ENCODE measurements at places on chromosomes 16 and 17. TPM values are rescaled to one million over a fixed set of nuclear protein-coding genes. Genes with fewer than 3 reads are reported as not detected.

DNA sequence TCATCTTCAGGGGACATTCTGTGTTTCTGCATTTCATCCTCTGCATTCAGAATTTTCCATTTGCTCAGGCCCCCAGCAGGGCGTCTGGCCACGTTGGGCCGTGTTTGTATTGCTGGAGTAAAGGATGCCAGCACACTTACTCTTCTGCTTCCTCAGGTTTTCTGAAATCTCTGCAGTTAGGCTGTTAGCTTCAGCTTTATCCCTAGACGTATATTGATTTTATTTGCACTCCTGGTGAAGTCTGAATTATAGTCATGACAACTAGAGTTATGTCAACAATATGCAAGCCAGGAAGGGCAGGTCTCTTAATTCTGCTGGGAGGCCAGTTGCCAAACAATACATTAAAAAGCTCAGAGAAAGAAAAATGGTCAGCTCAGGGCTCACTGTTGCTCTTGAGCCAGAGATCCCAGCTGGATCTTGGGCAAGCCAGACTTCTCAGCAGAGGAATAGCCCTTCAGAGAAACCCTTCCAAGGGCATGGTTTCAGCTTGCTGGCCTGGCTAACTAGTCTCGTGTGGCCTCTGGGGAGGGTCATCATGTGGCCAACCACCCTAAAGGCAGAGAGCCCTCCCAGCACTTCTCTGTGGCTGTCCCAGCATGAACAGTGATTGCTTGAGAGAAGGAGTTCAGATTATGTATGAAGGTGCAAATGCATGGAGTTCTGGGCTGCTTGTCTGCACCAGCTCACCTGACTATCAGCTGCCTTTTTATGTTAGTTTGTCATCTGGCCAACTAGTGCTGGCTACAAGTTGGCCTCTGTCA is 110.2 kb upstream of the CACNG5 start:
- DNase-seq: no peak

The UBB gene
- 1,672 TPM for total RNA-seq

- DNase-seq: no peak
These were observed 28.2 kb downstream of the ZNF652 start for GRCh38 chr17:49333804-49334203.

The GPR142 gene
- 0.15 TPM for total RNA-seq

DNA sequence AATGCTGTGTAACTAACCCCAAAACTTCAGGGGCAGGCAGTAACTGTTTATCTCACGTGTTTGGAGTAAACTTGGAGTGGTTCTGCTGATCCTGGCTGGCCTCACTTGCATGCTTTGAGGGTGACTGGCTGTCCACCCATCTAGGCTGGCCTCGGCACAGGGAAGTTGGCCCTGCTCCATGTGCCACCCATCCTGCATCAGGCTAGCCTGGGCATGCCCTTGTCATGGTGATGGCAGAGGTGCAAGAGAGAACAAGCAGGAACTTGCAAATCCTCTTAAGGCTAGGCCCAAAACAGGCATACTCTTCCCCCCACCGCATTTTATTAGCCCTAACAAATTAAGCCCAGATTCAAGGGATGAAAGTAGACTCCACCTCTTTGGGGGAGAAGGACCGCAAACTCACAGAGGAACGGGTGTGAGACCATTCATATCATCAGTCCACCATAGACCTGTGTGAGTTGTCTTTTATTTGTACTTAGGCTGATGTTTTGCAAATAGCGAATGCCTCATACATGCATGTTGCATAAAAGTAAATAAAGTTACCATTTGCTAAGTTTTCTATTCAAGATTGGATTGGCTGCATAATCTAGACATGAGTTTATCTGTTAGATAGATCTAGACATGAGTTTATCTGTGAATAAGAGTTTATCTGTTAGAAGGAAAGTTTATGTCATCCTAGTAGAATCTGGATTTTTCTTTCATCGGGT is 221.0 kb downstream of the CCDC182 start:
- peak; percentile 85 for DNase-seq

The HCRT gene
- not detected for total RNA-seq

- peak; percentile 50 for DNase-seq
These were observed 42.4 kb upstream of the TAC4 start for GRCh38 chr17:49890077-49890821.

The CCL4 gene
- total RNA-seq: 0.74 TPM

The CDYL2 gene
- 2.9 TPM for total RNA-seq

The KLHL10 gene
- total RNA-seq: 0.12 TPM

The OR2C1 gene
- not detected for total RNA-seq

The FUS gene
- 84.8 TPM for total RNA-seq

- no peak for DNase-seq
These were observed 490 bp downstream of the GID4 start for GRCh38 chr17:18039535-18040260.

- DNase-seq: no peak
These were observed 34.8 kb upstream of the ERN1 start for GRCh38 chr17:64164596-64165285.

The KIF19 gene
- total RNA-seq: 0.30 TPM

GRCh38 chr16:49635591-49636581 is 220.0 kb downstream of the ZNF423 start:
- no peak for DNase-seq

DNA sequence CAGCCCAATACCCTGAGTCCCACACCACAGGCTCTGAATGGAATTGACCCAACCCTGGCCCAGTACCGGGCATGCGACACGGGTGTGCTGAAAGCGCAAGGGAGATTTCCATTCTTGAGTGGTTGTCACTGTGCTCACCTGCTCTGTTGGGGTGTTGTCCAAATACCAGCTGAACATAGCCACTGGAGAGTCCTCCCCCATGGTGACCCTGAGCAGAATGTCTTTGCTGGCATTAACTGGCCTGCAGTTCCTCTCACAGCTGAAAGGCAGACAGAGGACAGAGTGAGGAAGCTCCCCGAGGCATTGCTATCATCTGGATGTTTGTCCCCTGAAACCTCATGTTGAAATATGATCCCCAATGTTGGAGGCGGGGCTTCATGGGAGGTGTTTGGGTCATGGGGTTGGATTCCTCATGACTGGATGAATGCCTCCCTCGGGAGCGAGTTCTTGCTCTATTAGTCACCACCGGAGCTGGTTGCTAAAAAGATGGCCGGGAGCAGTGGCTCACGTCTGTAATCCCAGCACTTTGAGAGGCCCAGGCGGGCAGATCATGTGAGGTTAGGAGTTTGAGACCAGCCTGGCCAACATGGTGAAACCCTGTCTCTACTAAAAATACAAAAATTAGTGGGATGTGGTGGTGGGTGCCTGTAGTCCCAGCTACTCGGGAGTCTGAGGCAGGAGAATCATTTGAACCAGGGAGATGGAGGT is 57.3 kb upstream of the BCO1 start:
- DNase-seq: peak; percentile 83

DNA sequence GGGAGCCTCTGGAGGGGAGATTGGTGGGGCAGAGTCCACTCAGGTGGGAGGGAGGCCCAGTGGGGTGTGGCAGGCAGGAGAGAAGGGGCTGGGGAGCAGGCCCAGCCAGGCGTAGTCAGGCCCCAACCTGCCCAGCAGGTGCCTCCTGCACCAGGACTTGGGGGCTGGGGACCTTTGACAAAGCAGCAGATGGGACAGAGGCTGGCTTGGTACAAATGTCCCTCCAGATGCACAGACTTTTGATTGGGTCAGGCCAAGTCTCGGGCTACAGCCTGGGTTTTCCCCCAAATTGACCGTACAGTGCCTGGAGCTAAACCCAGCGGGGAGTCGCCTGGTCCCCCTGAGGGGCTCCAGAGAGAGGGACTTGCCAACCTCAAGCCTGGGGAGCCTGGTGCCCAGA is 411 bp downstream of the GGT6 start:
- DNase-seq: no peak

GRCh38 chr17:39404542-39405378 is 3.3 kb upstream of the FBXL20 start:
- no peak for DNase-seq

- no peak for DNase-seq
These were observed 11.7 kb upstream of the TMIGD1 start for GRCh38 chr17:30345527-30346075.

The KRT9 gene
- not detected for total RNA-seq

DNA sequence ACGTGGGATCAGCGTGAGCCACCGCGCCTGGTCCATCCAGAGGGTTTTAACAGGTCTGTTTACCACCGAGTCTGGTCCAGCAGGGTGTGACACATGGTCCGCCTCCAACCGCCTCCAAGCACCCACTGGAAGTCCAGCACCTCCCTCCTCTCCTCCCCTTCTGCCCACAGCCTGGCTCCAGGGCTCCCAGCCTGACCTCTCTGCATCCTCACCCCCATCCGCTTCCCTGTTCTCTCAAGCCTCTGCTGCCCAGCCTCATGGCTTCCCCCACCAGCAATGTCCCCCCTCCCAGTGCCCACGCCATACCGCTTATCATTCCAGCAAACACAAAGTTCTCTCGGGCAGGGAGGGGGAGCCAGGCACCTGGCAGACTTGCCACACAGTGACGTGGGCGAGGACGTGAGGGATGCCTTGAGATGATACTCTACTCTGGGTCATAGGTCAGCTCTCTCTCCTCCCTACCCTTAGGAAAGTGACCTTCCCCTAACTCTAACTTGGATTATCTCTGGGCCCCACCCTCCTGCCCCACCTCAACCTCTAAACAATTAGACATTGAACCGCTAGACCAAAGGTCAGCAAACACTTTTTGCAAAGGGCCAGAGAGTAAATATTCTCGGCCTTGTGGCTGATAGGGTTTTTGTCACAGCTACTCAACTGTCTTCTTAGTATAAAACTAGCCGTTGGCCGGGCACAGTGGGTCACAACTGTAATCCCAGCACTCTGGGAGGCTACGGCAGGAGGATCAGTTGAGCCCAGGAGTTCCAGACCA is 23.1 kb downstream of the CDC42EP4 start:
- DNase-seq: peak; percentile 84

DNA sequence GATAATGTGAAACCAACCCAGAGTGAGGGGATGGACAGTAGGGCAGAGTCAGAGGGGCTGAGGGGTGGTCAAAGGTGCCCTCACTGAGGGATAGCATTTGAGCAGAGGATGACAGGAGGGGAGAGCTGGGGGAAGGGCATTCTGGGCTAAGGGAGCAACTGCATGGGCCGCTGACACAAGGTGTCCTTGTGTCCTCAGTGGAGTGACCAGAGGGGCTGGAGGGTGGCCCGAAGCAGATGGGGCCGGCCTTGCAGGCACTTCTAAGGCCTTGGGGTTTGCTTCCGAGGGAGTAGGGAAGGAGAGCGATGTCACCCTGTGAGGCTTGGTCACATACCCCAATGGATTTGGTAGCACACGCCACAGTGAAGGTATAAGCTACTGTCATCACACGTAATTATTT is 10.0 kb downstream of the NUBP1 start:
- no peak for DNase-seq

GRCh38 chr16:51035110-51035498 is 116.0 kb downstream of the SALL1 start:
- no peak for DNase-seq

The TPSD1 gene
- 0.50 TPM for total RNA-seq

The TPSB2 gene
- 7.3 TPM for total RNA-seq

GRCh38 chr16:27404163-27404823 is 2.3 kb downstream of the IL21R start:
- no peak for DNase-seq

- DNase-seq: peak; percentile 96
These were observed 15.8 kb downstream of the SLC7A5 start for GRCh38 chr16:87853411-87854052.

The SLC22A31 gene
- total RNA-seq: not detected

DNA sequence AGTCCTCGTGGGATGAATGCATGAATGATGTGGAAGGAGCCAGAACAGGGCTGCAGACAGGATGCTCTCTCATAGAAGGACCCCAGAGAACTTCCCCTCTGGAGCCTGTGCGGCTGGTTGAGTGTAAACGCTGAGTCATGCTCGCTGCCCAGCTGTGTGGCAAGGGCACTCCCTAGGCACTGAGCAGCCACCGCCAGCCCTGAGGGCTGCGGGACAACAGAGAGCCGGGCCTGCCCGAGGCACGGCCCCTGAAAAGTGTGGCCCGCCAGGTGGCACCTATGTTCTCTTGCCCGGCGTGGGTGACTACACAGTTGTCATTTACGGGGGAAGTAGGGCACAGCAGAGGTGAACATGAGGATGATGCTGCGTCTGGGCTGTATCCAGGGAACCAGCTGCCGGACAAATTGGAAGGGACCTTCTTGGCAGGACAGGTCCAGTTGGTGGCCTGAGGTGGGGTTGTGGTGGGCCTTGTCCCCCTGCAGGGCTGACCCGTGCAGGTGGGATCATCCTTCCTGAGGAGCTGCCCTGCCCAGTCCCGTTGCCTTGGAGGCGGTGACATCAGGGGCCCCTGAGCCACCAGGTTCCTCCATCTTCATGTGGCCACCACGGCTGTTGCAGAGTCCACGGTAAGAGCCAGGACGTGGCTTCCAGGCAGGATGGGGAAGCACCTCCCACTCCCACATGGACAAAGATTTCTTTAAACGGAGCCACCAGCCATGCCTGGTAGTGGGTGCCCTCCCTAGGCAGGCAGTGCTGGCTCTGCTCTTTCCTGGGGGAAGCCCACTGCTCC is 94.8 kb upstream of the CBX4 start:
- DNase-seq: peak; percentile 48

DNA sequence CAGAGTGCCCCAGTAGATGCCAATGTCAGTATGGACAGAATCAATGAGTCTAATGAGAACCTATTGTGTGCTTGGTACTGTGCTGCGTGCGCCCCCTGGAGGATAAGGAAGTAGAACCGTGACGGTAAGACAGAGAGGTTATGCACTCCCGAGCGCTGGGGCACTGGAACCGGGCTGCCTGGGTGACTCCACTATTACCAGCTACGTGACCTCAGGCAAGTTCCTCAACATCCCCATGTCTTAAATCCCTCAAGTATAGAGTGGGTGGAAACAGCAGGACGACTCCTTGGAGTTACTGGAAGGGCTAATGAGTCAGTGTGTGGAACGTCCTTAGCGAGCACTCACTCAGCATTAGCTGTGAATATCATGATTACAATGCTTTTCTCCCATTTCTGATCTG is 16.2 kb downstream of the CHST4 start:
- DNase-seq: peak; percentile 33

DNA sequence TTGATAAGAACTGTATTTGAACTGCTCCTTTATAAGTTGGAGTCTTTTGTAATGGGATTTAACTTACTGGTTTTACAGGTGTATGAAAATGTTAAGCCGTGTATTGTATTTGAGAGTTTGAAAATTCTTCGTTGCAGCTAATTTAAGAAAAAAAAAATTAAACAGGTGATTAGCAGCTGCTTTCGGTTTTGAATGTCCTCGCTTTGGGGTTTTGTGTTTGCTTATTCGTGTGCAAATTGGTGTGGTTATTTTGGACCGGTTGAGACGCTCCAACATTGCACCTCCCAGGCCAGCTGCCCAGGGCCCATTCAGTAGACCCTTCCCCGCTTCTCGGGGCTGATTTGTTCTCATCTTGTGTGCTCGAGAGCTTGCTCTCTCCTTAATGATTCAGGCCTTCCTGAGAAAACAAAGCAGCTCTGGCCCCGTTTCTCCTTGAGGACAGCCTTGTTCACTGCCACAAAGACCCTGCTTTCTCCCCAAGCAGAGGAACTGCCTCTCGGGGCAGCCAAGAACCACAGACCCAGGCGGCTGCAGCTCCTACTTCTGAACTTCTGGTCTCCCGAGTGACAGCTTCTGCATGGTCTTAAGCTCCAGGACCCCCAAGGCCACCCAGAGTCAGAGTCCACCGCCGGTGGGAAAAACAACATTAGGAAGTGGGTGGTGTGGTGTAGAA is 100.5 kb downstream of the MSI2 start:
- DNase-seq: no peak
